A172 (cell line): ENCODE measurements at places on chromosomes 7 and 10.
A peak's percentile ranks its signal among the peaks of the same experiment; 100 is the strongest.

DNA sequence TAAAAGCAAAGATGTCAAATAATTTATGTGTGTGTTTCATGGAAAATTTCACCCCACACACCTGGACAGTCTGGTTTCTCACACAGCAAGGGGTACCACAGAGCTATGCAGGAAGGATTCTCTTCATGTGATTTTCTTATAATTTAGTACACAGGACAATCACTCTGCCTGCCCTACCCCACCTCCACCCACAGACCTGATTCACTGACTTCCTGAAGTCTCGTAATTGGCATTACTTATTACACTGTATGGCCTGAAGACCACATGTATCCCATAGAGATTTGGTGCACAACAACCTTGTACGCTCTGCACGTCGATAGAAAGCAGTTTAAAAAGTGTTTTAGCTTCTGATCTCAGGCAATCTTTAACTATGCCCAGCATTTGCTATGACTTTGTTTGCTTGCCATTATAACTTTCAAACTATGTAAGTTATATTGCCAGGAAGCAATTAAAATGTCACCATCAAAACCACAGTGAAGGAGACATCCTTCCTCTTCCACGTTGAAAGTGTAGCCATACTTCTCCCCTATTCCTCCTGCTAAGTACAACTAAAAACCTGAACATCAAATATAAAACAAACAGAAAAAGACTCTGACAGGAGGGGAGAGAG is 279.4 kb upstream of the IMMP2L start:
- DNase-seq, result no peak

DNA sequence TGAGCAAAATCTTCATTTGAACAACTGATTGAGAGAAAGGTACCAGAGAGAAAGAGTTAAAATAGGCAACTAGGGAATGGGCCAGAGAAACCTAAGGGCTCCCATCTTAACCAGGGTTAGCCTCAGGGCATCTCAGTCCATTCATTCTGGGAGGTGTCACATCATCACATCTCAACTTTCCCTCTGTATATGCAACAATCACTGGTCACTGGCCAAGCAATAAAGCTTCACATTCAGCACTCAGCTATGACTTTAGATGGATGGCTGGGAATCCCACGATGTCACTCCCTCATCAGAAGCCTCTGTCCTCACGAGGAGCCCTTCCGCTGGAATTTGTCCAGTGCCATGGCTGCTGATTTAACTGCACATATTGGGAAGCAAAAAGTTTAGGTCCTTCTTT is 172.1 kb upstream of the MGMT start:
- DNase-seq, result no peak

DNA sequence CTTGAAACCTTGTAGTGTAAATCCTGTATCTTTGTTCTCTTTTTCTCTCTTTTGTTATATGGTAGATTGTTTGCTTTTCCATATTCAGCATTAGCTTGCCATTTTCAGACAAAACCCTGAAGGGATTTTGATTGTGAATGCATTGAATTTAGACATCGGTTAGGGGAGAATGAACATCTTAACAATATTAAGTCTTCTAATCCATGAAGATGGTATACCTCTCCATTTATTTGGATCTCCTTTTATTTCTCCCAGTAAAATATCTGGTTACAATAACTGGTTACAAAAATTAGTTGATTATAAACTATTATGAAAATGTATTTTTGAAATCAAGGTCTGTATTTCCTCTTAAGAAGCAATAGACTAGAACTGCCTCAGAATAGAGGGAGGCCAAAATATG is 12.4 kb upstream of the SLK start:
- no peak for DNase-seq

- no peak for DNase-seq
These were observed 355.0 kb downstream of the GLRX3 start for GRCh38 chr10:130491011-130491692.

DNA sequence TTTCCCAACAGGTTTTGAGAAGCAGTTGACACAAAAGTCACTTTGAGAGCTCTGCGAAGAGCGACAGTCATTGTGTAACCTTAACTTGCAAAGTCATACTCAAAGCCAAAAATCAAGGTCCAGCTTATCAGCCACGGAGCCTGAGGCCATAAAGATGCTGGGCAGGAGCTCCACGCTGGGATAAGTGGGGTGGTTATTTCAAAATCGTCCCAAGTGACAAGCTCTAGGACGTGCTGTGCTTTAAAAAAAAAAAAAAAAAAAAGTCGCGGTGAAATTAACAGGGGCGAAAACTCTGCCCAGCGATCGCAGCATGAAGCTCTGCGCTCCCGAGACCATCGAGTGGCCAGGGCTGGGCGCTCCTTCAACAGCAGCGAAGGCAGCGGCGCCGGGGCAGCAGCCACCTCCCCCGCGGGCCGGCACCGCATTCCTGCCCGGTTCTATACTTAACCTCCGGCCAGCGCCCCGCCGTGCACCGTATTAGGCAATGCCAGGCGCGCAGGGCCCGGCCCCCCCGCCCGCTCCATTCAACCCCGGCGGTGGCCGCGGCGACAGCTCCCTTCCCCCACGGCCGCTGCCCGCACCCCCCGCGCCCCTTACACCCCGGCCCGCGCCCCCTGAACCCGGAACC is 657 bp downstream of the HACD1 start:
- DNase-seq, result peak; percentile 57

GRCh38 chr10:12241810-12242529 is 46.0 kb downstream of the CDC123 start:
- DNase-seq, result no peak

DNA sequence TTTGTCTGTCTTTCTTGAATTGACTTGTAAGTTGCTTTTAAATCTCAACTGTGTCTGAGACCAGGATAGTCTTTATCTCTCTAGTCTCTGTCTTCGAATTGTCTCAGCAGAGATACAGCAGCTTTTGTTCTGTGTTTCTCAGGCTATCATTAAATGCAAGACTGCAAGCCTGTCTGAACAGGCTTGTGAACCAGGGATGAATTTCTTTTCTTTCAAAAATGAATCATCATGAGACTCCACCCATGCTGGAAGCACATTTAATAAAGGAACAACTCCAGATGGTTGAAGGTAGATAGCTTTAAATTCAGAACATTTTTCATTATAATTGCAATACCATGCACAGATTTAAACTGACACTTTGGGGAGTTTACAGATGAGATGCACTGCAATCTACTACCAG is 155.9 kb downstream of the SEC23IP start:
- DNase-seq, result no peak

DNA sequence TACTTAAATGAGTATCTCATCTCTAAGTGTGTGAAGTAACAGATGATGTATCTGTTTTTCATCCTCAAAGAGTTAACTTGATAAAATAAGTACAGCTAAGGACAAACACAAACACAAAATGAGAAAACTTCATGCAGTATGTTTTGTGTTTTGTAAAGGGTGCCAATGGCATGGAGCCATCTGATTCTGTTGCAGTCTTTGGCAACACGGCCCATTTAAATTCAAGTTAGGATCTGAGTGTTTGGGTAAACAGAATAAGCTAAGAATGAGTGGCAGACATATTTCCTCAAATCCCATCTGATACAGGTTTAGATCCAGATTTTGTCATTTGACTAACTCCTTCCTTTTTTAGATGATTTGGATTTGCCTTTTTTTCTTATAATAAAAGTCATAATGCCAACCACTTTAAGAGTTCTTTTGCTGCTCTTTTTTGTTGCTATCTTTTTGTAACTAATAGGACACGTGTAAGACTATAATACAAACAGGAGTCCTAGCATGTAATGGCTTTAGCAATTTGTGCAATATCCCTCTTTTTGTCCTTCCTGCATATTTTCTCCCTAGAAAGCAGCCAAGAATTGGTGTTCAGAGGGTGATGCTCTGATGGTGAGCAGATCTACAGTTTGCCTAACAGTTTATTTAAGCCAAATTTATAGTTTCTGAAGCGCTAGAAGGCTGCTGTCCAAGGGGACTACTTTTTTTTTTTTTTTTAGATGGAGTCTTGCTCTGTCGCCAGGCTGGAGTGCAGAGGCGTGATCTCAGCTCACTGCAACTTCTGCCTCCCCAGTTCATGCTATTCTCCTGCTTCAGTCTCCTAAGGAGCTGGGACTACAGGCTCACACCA is 18.9 kb upstream of the ACTA2 start:
- DNase-seq, result no peak

GRCh38 chr10:98957801-98958200 is 277.9 kb downstream of the HPSE2 start:
- DNase-seq, result no peak

GRCh38 chr7:128233471-128233870 is 7.6 kb upstream of the LEP start:
- DNase-seq, result no peak

DNA sequence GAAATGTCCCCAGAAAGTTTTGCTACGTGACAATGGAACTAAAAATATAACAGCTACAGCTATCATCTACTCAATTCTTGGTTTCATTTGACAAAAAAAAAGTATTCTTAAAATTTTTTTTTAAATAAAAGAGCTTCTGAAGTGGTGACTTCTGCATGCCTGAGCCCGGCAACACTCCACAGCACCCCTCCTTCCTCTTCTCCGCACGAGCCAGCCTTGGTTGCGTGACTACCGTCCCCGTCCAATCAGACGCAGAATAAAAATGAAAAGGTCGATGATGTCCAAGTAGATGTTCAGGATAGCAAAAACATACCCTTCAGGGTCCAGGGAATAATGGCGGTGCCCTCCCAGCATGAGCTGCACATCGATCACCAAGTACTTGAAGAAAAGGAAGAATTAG is 34.5 kb upstream of the GATAD1 start:
- DNase-seq, result no peak

GRCh38 chr7:123682690-123683089 is 27.0 kb downstream of the LMOD2 start:
- peak; percentile 67 for DNase-seq

GRCh38 chr7:45657890-45658715 is 83.9 kb downstream of the ADCY1 start:
- no peak for DNase-seq

- no peak for DNase-seq
These were observed 227.5 kb downstream of the THSD7A start for GRCh38 chr7:11604505-11604904.

DNA sequence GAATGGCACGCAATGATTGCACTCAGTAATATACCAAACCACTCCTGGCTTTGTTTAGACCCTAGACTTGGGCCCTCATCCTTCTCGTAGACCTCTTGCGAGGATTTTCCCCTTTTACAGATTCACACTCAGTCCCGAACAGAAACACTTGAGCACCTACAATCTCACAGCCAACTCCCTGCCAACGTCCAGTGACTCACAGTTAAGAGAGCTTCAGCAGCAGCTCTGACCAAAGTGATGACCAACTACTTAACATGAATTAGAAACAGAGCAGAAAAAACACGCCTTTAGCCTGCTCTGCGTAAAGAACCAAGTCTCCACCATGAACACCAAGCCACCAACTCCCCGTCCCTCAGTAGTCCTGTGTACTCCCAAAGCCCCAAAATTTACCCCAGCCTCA is 2.2 kb downstream of the DNAJC30 start:
- peak; percentile 32 for DNase-seq

GRCh38 chr10:75654772-75655171 is 223.3 kb downstream of the LRMDA start:
- no peak for DNase-seq

DNA sequence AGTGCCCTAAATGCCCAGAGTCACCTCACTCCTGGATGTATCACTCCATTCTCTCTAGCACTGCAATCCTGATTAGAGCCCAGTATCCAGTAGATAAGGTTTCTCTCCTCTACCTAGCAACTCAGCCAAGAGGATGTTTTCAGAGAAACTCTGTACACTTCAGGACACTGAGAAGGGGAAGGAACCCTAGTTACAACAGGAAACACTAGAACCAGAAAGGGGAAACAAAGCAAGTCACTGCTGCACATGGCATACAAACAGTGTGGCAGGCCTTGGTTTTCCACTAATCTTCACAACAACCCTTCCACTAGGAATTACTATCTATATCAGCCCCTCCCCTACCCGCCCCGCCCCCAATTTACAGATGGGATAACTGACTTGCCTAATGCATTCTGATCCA is 1.6 kb downstream of the FAM204A start:
- no peak for DNase-seq

DNA sequence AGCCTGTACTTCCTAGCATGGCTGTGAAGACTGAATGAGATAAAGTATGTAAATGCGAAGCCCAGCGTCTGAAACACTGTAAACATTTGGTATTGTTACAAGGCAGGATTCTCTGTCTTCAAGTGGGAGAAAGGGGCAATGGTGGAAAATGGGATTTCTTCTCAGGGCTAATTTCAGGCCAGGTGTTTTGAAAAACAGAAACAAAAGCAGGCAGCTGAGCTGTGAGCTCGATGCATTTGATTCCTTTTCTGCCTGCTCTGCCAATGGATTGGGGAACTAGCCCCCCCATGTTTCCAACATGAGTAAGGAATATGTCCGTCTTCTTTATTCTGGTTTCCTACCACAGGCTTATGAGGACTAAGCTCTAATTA is 732.1 kb upstream of the AUTS2 start:
- no peak for DNase-seq

GRCh38 chr10:92914478-92915325 is 66.4 kb downstream of the EXOC6 start:
- DNase-seq, result peak; percentile 56

DNA sequence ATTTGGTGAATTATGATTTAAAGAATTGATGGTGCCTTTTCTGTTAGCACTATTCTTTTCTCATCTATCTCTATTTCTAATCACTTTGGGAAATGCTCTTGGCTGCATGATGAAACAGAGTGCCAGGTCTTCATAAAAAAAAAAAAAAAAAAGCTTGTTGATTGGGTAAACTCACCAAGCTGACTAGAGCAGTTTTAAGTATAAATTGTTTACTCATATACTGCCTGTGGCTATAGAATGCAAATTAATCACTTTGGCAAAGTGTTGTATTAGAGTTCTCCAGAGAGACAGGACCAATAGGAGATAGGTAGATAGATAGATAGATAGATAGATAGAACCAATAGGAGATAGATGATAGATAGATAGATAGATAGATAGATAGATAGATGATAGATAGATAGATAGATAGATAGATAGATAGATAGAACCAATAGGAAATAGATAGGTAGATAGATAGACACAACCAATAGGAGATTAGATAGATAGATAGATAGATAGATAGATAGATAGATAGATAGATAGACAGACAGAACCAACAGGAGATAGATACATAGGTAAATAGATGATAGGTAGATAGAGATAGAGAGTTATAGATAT is 20.1 kb upstream of the TBXAS1 start:
- no peak for DNase-seq

DNA sequence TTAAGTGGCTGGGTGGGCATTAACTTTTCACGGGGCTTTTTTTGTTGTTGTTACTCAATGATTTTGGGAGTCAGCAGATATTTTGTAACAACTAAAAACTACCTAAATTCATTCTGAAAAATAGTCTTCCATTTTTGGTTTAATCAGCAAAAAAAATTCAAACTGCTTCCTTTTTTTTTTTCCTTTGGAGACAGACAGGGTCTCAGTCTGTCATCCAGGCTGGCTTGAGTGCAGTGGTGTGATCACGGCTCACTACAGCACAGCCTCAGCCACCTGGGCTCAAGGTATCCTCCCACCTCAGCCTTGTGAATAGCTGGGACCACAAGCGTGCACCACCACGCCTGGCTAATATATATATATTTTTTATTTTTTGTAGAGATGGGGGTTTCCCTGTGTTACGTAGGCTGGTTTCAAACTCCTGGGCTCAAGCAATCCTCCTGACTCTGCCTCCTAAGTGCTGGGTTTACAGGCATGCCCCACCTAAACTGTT is 36.5 kb downstream of the SKIDA1 start:
- no peak for DNase-seq
